Stimulated activated CD4-positive, alpha-beta T cell treated with anti-CD3 and anti-CD28 coated beads, TNF-alpha, amount 100 ng/mL, for 1 hour (primary cell): ENCODE measurements at places on chromosomes 7 and 10.

DNA sequence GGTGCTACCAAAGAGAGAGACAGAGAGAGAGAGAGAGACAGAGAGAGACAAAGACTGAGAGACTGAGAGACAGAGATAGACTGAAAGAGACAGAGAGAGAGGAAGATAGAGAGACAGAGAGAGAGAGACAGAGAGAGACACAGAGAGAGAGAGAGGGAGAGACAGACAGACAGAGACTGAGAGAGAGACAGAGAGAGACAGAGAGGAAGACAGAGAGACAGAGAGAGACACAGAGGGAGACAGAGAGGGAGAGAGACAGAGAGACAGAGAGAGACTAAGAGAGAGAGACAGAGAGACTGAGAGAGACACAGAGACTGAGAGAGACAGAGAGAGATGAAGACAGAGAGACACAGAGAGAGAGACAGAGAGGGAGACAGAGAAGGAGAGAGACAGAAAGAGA, 91.2 kb downstream of the SFMBT2 start:
- DNase-seq: no peak

DNA sequence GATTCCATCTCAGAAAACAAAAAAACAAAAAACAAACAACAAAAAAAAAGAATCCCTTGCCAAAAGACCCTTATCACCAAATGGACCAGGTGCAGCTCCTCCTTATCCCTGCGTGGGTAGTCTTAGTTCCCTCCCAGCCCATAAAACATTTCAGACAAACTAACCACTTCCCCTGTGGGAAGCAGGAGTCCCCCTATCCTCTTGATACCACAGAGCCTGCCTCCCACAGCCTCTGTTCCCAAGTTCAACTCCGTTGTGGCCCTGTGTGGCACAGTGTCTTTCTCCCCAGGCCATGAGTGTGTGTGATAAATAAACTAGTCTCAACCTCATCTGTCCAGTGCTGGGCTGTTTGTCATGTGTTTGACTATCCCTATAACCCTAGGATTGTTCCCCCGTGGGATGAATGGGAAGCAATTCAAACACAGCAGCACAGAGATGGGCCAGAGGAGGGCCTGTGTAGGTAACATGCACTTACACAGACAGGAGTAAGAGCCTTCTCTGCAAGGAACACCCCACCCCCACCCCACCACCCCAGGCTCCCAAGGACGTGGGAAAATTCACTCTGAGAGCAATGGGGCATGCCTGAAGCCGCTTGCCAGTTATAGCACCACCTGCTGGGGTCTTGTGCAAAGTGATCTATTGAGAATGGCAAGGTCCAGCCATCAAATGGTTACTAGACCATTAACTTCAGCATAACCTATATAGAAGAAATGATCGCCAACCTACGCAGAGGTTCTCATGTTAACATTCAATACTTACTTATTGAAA, 147.1 kb upstream of the GHITM start:
- DNase-seq: no peak

DNA sequence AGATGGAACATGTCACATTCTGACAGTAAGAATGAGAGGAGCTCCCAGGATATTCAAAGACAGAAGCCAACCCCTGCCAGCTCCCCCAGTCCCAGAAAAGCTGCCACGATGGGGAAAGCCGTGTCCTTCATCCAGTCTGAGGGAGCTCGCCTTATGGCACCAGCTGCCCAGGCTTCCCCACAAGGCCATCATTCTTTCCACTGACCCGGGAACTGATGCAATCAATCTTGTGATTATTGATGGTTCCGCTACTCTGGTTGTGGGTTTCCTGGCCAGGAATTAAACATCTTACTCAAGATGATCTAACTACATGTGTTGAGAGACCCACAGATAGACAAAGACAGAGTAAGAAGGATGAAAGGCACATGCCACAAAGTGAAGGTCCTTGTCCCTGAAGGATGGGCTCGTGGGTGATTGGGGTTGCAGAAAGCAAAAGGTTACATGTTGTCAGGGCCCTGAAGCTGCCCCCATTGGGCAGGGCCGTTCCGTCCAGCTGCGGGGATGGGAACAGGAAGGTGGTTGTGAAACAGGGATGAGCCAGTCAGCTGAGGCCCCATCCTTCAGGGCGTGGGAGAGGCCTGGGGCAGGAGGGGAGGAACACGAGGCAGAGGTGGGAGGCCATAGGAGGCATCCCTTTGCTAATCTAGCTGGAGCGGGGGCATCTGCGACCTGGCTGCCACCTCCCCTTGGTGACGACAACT, 127.6 kb downstream of the OAT start:
- DNase-seq: no peak

DNA sequence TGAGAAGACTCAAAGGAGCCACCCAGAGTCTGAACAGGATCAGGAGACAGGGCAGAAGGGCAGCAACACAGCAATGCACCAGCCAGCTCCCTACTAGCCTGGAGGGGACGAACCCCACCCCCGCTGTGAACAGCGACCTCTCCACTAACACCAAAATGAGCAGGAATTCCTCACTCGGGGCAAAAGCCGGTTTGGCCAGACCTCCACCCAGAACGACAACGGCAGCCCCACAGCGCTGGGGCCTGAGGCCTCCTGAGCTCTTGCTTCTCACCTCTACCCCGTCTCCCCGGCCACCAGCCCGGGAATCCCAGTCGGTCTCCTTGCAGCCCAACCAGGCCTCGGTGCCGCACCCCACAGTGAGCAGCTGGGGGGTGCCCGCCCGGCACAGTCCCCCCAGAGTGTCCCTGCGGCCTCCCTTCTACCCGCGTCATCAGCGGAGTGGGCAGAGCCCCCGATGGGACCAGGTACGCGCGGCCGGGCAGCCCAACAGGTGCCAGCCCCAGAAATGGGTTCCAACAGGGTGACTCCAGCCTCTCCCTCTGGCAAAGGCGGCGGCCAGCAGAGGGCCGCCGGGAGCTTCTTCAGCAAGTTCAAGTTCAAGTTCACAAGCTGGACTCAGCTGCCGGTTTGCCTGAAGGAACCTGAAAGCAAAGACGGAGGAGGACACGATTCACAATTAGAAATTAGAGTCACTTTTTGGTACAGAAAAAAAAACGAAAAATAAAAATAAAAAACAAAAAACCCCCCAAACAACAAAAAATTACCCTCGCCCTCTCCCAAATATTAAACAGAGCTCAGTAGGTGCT, 129.0 kb downstream of the MARCHF5 start:
- no peak for DNase-seq

- DNase-seq: no peak
These were observed 223.1 kb downstream of the CHCHD3 start for GRCh38 chr7:132858760-132859159.

GRCh38 chr7:36945612-36946400, 221.5 kb upstream of the AOAH start:
- DNase-seq: no peak

DNA sequence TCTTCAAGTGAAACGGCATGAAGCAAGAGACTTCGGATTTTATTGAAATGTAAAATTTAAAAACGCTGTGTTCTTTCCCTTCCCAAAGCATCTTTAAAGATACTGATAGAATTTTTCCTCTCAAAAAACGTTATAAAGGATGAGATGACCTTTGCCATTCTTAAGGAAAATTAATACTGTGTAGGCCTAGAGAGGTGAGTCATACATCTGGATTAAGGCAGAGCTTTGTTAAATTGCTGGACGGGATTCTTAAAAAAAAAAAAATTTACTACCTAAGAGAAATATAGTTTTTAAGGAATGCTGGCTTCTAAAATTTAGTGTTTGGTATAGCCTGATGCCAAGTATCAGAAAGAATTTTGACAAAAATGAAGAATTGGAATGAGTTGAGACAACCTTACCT, 6.3 kb upstream of the HBP1 start:
- DNase-seq: no peak

- no peak for DNase-seq
These were observed 152.4 kb upstream of the HPS1 start for GRCh38 chr10:98599032-98599610.
